Activated CD8-positive, alpha-beta T cell treated with anti-CD3 and anti-CD28 coated beads, Interleukin-2, amount 10 ng/mL, durations not matched to agents 7 days and 5 days (primary cell): ENCODE measurements at places on chromosomes 4 and X.

DNA sequence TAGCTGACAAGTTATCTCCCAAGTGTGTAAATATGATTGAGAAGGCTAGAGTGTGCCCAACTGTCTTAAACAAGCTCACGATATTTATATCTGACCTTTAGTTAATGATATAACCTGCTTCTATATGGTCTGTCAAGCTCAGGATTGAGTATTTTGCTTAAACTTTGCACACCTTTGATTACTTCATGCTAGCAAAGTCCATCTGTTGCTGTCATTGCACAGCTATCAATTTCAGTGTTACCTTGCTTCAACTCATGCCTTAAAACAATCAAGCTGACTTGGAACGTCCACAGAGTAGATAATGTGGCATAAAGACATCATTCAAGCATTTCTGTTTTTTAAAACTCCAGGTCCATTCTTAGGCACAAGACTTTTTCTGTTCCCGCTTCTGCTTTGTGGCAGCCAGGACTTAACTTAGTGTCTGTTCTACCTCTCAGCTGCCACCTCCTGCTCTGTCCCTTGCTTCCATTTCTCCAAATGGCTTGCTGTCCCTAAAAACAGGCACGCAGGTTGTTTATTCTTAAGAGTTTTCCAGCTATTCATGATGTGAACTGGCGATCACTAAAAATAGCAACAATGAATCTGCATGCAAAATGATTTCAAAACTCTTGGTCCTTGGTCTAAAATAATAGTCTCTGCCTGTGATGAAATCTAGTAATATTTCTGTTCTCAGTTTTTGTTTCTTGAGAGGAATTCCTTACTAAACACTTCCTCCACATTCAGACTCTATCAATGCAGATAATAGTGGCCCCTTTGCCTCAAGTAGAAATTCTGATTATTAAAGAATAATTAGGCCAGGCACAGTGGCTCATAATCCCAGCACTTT, 16.3 kb upstream of the NEIL3 start:
- no peak for DNase-seq

DNA sequence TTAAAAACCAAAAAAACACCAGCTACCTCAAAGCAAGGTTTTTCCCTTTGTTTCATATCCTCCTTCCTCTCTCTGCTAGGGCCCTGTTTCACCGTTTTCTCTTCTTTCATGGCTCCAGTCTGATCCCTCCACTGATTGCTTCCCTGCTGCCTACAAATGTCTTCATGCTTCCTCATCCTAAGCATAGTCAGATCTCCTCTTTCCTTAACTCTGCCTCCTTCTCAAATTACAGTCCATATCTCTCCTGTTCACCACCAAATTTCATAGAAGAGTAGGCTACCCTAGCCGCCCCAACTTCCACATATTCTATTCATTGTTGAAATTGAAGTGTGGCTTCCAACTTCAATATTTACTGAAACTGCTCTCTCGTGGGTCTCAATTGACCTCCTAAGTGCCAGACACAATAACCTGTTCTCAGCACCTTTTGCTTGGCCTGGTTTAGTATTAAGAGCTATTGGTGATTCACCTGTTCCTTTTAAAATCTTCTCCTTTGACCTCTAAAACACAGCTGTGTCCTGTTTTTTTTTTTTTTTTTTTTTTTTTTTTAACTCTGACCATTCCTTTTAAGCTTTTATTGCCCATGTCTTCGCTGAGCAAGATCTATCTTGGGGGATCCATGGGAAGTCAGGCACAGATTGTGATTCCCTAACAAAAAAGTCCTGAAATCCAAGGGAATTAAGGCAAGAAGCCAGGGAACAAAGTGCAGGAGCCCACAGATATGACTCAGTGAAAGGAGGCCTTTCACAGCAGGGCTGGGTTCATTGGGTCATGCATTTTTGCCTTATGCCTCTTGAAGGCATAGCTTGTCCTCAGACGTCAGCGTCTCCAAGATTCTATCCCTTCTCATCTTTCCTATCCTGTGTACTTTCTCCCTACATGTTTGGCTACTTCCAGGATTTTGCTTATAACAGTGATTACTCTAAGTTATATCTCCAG, 85.4 kb downstream of the RPS3A start:
- DNase-seq: no peak

DNA sequence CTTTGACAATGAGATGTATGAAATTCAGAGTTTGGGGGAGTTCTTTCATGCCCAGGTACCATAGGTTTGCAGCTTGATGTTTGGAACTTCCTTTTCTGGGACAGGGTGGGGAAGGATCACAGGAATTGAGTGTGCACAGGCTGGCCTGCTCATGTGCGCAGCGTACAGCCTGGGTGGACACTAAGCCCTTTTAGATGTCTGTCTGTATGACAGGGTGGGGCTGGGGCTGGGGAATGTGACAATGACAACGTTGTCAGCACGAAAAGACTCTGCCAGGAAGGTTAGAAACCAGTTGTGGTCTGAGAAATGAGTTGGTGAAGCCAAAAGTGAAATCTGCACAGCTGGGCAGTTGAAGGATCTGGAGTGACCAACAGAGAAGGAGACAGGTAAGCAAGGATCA, 47.4 kb downstream of the WWC2 start:
- no peak for DNase-seq

DNA sequence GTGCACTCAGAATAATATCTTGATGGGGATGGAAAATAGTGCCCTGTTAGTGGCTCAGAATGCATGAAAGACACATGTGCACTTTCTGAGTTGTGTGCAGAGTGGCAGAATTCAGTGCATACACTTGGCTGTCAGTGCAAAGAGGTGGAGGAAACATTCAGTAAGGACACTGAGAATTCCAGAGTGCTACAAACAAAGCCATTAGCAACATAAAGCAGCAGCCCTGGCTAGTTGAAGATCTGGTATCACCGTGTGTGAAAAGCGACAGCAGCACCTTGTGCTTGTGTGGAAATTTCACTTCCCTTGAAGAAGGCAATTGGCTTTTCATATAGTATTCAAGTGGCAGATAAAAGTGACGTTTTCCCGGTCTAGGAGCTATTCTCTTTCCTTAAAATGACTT, 810.4 kb downstream of the TRIML1 start:
- no peak for DNase-seq

DNA sequence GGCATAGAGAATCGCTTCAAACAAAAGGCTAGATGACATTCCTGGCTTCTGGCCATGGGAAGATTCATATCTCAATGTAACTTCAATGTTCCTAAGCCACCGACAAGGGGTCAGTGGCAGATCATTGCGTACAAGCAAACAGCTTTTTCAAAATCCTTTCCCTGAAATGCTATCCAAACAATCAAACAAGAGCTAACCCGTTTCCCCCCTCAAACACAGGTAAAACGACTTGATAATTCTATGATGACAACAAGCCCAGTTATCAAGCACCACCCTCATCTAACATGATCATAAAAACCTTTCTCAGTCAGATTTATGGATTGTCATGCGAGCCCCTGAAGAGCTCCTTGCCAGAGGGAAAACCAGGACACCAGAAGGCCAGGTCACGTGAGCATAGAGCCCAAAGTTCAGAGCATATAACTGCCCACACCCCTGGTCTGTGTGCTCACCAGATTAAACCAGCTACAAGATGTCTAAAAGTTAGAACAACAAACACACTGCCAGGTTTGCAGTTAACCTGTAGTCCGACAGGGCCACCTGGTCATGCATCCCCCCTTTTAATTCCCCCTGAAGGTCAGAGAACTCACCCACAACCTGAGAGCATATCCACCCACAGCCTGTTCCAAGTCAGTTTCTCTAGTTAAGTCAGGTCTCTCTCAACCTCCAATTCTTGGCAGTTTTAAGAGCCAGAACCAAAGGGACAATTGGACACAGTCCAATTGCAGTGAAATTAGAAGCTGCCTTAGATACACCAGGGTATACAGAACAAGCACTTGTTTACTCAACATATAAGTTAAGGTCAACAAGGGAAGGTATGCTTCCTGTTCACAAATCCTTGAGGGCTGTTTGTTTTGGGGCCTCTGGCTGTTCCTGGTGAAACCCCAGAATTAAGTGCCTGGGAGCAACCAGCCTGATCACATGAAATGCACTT, 248.1 kb upstream of the PPARGC1A start:
- no peak for DNase-seq

DNA sequence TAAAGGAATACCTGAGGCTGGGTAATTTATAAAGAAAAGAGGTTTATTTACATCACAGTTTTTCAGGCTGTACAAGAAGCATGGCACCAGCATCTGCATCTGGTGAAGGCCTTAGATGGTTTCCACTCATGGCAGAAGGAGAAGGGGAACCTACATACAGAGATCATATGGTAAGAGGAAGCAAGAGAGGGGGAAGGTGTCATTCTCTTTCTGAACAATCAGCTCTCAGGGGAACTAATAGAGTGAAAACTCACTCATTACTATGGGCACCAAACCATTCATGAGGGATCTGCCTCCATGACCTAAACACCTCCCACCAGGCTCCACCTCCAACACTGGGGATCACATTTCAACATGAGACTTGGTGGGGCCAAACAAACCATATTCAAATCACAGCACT, 61.7 kb upstream of the PPP1R2C start:
- DNase-seq: no peak

GRCh38 chrX:135396566-135396965, 25.2 kb upstream of the SMIM10L2A start:
- DNase-seq: no peak

GRCh38 chr4:88308587-88308986, 24.2 kb upstream of the PPM1K start:
- no peak for DNase-seq
